ENCODE measurements at places on chromosomes 5 and 9.

DNA sequence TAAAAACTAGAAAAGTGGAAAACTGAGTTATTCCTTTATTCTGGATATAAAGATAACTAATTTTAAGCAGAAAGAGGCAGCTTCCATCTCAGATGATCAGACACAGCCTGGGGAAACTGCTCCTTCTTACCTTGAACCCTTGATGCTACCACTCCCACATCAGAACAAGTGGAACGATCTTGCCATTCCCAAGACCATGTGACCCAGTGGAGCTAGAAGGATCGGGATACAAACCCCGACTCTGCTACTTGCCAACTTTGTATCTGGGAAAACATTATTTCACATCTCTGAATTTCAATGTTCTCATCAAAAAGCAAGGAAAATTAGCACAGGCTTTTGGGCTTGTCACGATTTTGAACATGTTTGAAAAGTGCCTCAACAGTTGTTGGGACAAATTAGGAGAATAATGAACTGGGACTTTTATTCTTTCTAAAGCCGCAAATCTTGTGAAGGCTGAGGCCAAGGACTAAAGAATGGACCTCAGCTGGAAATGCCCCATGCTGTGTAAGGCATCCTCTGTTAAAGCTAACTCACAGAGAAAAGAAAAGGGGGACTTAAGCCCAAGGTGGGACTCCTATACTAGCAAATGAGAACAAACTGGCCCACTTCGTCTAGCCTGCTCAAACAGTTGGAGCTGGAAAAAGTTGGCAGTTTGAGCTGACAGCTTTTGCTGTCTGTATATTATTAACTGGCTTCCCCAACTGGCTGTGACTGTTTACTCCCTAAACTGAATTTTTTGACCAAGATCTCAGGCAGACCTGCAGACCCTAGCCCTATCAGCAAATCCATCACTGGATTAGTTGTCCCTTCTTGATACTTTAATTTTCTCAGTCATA lies 552.3 kb downstream of the EFNA5 start:
- DNase-seq: no peak

- DNase-seq: no peak
Observed at GRCh38 chr5:55154873-55155272, 5.1 kb upstream of the GPX8 start.

GRCh38 chr5:1385395-1386273 lies 40.7 kb upstream of the CLPTM1L start:
- DNase-seq: peak; percentile 81

- no peak for DNase-seq
Observed at GRCh38 chr5:135439231-135440205, 7.6 kb downstream of the DCANP1 start.

- DNase-seq: no peak
Observed at GRCh38 chr9:91547081-91547480, 123.4 kb upstream of the NFIL3 start.

DNA sequence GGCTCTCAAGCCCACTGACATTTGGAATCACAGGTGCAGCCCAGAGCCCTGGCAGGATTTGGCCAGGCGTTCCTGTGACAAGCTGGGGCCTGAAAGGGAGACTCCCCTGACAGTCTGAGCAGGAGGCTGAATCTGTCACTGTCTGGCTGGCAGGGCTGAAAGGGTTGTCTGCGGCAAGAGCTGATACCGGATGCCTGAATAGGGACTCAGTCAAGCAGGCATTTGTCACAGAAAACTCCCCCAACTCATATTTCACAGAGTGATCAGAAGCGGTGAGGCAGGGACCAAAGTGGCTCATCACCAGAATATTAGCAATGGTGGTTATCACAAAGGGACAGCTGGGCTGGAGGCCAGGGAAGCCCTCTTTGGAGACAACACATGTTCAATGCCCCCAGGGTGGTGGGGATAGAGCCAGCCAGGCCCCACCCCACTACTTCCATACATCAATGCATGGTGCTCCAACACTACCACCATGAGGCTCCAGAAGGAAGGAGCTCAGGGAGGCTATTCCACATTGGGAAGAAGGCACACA lies 295.5 kb downstream of the DTWD2 start:
- no peak for DNase-seq

DNA sequence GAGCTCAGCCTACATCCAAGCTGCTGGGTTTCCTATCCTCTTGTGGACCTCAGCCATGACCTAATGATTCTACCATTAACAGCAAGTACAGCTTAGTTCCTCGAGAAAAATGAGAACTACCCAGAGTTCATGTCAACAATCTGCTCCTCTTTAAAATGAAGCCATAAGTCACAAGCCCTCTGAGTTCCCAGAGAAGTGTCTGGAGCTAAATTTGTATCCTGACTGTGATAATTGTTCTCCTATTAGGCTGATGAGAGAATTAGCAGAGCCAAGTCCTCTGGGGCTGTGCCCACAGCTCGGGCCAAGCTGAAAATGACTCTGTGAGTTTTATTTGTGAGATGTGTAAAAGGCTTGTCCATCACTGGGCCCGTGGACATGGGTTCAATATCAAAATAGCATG lies 145.1 kb upstream of the SMIM23 start:
- peak; percentile 3 for DNase-seq

- DNase-seq: peak; percentile 67
Observed at GRCh38 chr9:70607926-70608325, 193.5 kb upstream of the KLF9 start.

GRCh38 chr5:1667648-1668140 lies 131.9 kb downstream of the MRPL36 start:
- no peak for DNase-seq

DNA sequence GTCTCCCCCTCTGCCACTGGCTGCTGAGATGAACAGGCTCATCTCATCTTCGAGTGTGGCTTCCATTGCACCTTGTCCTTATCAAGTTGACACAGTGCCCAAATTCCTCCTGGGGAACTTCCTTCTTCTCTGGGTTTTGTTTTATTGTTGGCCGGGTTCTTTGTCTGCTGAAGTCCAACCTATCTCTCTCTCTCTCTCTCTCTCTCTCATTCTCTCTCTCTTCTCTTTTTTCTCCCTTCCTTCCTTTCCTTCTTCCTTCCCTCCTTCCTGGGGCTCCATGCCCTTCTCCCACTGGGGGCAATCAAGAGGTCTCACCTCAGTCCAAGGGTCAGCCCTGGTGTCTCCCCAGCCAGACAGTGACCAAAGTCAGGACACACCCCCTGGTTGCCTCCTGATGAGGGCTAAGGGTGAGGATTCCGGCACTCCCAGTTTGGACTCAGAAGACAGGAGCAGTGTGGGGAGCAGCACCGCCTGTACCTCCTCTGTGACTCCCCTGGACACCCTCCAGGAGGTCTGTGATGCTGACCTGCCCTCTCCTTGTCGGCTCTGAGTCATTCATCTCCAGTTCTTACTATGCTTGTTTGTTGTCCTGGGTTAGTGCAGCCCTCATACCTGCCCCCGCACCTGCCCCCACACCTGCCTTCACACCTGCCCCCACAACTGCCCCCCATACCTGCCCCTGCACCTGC lies 30.7 kb downstream of the KCNT1 start:
- no peak for DNase-seq

DNA sequence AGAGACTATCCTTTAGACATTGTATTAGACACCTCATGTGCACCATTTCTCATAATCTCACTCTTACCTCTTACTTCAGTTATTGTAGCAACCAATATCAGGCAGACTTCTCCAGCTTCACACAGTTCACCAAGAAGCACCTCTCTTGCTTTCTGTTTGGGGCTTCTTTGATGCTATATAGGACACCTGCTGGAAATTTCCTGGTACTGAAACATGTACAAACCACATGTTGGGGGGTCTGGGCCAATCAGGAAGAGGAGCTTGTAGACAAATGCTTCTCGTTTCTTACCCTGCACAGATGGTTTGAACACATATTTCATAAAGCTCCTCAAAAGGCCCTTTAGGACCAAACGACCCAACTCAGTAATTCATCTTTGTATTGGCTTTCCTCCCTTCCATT lies 212.1 kb downstream of the IZUMO3 start:
- DNase-seq: no peak

DNA sequence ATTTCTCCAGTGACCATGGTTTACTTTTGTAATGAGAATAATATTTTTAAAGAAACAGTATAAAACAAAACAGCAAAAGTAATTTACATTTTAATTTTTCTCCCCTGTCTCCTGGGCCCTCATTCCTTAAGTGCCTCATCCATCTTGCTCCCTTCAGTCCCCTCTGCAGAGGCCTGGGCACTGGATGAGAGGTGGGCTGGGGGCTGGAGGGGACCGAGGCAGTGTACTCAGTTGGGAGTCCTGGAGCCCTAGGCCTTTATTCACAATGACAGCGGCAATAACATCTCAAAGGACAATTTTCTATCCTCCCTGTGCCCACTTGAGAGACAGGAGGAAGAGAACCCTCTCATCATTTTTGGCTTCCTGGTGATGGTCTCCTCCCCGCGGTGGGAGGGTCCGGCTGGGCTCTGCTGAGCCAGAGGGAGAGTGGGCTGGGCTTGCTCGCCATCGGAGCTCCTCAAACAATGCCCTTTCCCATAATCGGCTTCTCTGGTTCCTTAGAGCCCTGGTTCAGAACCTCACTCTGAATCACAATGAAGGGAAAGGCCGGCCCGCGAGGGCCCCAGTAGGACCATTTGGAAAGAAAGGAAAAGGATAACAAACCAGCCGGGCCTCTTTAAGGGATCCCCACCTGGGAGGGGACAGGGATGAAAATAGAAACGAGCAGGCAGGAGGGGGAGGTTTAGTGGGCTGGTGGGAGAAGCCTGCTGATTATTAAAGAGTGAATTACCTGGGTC lies 9.7 kb upstream of the SMIM32 start:
- no peak for DNase-seq

- no peak for DNase-seq
Observed at GRCh38 chr9:110583237-110583636, 3.7 kb upstream of the SVEP1 start.

DNA sequence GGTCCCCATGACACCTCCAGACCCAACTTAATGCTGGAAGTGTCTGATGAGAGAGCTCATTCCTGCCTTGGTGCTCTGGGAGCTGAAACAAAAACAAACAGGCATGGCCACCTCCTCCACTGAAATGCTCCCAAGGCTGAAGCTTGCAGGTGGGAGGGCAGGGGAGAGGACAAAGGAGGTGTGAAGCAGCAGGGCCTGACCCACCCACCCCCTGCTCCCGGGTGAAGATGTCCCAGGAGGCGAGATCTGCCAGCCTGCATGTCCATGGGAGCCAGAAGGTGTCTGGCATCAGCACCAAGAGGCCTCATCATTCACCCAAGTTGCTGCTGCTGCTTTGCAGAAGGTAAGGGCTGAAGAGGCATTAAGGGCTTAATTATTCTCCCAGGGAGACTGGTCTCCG lies 4.2 kb upstream of the CCIN start:
- no peak for DNase-seq

- no peak for DNase-seq
Observed at GRCh38 chr9:18459962-18460584, 13.9 kb upstream of the ADAMTSL1 start.

DNA sequence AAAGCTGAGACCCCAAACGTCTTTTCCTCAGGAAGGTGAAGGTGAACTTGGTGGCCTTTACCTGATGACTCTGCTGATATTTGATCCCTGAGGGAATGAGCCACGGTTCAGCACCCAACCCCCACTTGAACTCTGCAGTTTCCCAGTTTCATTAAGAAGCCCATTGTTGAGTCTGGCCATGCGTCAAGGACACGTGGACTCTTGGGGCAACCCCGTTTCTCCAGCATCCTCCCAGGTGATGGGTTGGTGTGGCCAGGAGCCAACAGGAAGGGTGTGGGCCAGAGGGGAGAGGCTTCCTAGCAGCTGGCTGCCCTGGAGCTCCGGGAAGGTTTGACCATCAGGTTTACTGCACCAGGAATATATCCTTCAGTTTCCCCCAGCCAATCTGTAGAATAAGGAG lies 59.5 kb upstream of the GNE start:
- no peak for DNase-seq

GRCh38 chr9:77125665-77126064 lies 51.7 kb upstream of the VPS13A start:
- DNase-seq: no peak

DNA sequence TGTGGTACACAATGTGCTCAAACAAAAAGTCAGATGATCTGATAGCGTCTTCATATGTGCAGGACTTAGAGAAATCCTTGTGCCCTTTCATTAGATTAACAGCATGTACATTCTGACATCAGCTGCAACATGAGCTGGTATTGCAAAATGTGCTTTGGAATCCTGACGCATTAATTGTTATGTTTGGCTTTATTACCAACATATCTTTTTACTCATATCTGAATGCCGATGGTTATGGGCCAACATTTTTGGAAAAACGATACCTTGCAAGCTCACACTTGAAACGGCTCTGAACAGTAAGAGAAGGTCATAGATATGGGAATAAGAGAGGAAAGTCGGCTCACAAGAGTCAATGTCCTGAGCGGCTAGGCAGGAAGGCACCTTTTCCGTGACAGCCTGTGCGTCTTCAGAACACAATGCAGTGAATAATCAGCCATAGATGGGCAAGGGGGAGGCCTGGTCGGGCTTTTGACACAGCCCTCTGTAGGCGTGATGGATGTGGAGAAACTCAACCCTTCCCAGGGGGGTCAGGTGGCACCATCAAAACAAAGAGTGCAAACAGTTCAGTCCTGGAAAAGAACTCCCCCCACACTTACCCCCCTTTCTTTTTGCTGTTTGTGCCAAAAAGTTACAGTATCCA lies 36.4 kb upstream of the GAS1 start:
- DNase-seq: no peak

GRCh38 chr5:82613891-82614290 lies 335.7 kb upstream of the RPS23 start:
- DNase-seq: no peak

DNA sequence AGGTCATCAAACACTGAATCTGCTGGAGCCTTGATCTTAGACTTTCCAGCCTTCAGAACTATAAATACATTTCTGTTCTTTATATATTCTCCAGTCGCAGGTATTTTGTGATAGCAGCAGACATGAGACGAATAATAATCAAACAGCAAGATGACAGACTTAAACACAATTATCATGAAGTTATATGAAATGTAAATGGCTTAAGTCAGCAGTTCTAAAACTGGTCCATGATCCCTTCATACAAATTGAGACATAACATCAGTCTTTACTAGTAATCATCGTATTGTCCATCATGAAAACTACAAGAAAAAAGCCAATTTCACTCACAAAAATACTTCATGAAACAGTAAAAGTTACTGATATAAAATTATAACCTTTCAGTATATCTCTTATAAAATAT lies 101.8 kb downstream of the ZDHHC21 start:
- DNase-seq: no peak

- DNase-seq: no peak
Observed at GRCh38 chr9:117992006-117992405, 287.8 kb downstream of the TLR4 start.

DNA sequence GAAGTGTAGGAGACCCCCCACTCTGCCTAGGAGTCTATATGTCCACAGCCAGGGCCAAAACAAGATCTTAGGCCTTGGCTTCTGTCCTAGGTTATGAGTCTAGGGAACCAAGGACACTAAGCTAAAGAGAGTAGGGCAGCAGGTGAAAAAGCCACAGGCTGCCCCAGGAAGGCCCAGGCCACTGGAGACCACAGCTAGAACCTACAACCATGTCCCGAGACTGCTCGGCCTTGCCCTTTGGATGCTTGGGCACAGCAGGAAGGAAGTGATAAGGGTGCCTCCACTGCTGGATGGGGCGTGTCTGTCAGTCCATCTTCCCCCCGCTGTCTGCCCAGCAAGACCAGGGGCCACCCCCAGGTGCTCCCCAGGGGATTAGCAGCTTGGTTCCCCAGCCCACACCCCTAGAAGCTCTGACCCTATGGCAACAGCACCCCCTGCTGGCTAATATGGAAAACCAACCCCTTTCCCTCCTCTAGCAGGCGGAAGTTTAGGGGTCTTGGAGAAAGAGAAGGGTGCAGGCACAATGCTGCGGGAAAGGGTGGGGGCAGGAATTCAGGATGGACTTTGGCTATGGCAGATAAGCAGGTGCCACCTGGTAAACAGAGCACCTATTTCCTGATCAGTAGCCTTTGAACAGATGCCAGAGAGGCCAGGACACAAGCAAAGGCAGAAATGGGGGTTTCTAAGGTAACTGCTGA lies 10.5 kb upstream of the IRF1 start:
- DNase-seq: peak; percentile 80

Measured in inflammatory macrophage treated with lipopolysaccharide for 1 hour (primary cell).